Activated T-cell treated with anti-CD3 and anti-CD28 coated beads for 1 hour (primary cell): ENCODE measurements at places on chromosomes 16 and 17.

DNA sequence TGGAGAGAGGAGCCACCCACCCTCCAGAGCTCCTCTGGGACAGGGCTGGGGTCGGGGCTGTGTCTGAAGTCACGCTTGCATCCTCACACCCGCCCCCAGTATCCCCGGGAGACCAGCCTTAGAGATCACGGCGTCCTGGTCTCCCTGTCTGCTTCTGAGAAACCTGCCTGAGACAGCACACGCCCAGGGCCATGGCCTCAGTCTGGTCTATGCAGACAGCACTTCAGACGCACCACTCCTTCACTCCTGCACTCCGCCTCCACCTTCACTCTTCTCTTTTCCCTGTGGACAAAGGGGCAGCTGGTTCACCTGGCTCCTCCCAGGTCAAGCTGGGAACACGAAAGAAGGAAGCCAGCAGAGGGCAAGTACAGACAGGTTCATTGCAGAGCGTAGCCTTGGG is 248.0 kb upstream of the GSE1 start:
- DNase-seq, result no peak

DNA sequence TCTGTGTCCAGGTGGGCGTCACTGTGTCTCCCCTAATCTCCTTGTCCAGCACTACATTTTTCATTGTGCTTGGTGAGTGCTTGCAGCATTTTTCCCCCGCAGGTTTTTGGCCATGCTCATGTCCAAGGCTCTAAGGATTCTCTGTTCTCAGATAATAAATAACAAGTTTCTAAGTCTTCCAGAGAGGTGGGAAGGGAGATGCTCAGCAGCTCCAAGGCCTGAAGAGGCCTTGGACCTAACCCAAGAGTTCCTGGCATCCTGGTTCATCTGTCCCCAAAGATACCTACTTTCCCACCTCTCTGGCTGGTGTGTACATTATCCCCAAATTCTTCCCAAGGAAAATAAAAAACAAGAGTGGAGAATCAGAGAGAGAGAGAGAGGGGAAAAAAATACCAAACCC is 45.3 kb downstream of the MEOX1 start:
- no peak for DNase-seq

GRCh38 chr17:49677134-49677932 is 564 bp downstream of the SPOP start:
- peak; percentile 98 for DNase-seq

- DNase-seq, result no peak
Measured at GRCh38 chr17:79991924-79992648, 43.6 kb downstream of the TBC1D16 start.

DNA sequence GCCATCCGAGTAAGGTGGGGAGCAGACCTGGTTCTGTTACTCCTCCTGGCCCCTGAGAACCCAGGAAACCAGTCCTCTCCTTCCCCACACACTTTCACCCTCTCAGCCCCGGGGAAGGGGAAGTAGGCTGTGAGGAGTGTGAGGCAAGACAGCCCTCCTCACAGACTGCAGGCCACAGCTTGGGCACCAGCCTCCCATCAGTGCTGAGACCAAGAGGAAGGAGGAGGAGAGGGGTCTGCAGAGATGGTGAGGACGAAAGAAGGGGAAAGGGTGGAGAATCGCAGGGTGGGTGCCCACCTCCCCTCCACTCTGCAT is 7.0 kb downstream of the G6PC3 start:
- DNase-seq, result no peak

- no peak for DNase-seq
Measured at GRCh38 chr16:85321509-85322271, 209.4 kb upstream of the CIBAR2 start.

DNA sequence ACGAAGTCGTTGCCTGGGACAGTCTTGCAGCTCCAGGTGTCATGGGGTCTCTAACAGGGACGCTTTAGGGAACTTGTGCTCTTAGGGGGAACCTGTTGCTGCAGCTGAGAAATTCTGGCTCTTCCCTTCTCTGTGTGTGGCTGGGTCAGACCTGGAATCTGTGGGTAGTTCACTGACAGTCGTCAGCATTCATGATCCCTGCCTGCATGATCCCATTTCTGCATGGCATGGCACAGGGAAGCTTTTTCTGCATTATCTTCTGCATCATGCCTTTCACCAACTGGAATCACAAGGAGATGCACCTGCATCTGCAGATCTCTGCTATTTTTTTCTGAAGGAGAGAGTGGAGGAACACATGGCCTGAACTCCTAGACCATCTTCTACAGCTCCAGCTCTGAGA is 85.6 kb downstream of the SOX9 start:
- no peak for DNase-seq

DNA sequence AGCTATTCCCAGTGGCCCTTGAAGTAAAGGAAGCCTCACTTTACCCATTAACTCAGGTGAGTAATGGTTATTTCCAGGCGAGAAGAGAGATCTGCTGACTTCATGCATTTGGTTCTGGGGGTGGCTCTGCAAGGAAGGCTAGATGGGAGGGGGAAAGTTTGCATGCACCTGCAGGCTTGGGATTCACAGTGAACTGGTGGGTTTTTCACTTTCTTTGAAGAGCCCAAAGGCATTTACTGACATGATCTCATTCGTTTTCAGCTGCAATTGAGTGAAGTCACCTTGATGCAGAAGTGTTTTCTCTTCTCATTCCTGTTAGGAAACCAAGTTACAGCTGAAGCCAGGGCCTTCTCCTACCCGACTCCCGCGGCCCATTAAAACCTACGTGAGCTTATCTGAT is 131.0 kb upstream of the N4BP1 start:
- DNase-seq, result no peak

DNA sequence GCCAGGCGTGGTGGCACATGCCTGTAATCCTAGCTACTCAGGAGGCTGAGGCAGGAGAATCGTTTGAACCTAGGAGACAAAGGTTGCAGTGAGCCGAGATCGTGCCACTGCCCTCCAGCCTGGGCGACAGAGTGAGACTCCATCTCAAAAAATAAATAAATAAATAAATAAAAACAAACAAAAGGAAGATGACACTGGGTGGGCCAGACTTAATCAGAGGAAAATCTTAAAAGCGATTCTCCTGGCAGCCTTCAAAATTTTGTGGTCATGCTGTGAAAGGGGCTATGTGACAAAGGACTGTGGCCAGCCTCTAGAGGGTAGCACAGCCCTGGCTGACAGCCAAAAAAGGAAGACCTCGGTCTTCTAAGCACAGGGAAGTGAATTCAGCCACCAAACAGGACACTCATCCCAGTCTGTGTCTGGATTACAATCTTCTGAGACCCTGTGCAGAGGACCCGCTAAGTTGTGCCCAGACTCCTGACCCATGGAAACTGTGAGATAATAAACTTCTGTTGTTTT is 391.1 kb downstream of the CNTNAP4 start:
- DNase-seq, result no peak

DNA sequence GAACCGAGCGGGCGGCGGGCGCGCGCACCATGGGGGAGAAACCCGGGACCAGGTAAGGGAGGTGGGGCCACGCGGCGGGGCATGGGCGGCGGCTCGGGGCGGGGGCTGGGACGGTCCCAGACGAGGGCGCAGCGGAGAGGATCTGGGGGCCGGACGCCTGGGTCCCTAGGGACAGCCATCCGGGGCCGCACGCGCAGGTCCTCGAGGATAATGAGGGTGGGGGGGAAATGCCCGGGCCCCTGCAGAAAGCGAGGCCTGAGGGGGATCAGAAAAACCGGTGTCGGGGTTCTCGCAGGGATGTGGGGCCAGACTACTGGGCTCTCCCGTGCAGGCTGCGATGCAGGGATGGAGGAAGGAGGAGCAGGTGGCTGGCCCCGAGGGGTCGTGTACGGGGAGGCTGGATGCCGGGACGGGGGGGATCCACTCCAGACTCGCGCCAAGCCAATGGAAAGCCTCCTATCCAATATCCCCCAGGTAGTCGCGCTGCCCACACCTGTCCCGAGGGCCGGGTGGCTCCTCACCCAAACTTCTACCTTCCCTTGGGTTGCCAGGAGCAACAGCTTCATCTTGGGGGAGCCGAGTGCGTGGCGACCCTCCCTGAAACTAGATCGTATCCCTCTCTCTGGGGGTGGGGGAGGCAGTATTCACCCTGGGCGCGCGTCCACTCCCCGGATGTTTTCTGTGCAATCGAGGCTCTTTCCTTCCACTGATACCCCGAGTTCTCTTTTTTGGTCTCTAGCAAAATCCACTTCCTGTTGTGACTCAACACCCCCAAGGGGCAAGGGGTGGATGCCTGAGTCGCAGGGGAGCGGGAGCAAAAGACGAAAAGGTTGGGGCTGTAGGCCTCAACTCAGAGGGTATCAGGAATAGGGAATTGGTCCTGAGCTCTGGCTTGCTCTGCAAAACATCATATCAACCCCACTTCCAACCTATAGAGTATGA is 532 bp downstream of the ARRB2 start:
- peak; percentile 37 for DNase-seq

- DNase-seq, result no peak
Measured at GRCh38 chr17:3782751-3783150, 18.2 kb downstream of the ITGAE start.

DNA sequence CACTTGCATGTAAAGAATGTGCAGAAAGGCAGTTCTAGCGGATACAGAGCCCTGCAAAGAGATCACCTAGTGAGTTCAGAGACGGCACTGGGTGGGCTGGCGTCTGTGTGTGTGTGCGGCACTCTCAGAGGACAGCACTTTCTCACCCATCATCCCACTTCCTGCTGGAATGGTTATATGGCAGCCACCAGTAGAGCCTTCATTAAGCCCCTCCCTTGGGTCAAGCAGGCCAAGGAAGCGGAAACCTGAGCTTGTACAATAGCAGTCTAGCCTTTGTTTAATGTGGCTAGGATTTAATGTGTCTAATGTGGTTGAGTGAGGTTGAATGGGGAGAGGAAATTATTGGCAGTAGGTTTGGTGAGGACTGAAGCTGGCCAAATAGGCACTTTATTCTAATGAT is 88.3 kb upstream of the ELAC2 start:
- DNase-seq, result no peak

GRCh38 chr16:67606632-67607031 is 38.3 kb upstream of the CARMIL2 start:
- no peak for DNase-seq

- no peak for DNase-seq
Measured at GRCh38 chr17:67281053-67281452, 36.1 kb upstream of the HELZ start.

- no peak for DNase-seq
Measured at GRCh38 chr17:67679721-67680120, 38.0 kb upstream of the NOL11 start.

DNA sequence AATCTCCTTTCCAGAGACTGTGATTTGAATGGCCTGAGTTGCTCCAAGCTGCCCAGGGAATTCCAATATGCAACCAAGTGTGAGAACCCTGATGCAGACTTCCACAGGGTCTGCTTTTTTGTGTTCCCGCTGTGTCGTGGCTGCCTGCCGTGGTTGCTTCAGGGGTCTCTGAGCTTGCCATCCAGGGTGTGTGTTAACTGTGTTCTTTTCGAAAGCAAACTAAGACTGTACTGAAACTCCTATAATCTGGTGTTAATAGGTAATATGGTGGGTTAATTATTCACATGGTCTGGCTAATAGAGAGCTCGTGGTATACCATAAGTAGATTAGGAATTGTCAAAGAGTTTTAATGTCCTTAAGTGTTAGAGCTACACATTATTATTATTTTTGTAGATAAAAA is 20.7 kb downstream of the UBN1 start:
- DNase-seq, result no peak

DNA sequence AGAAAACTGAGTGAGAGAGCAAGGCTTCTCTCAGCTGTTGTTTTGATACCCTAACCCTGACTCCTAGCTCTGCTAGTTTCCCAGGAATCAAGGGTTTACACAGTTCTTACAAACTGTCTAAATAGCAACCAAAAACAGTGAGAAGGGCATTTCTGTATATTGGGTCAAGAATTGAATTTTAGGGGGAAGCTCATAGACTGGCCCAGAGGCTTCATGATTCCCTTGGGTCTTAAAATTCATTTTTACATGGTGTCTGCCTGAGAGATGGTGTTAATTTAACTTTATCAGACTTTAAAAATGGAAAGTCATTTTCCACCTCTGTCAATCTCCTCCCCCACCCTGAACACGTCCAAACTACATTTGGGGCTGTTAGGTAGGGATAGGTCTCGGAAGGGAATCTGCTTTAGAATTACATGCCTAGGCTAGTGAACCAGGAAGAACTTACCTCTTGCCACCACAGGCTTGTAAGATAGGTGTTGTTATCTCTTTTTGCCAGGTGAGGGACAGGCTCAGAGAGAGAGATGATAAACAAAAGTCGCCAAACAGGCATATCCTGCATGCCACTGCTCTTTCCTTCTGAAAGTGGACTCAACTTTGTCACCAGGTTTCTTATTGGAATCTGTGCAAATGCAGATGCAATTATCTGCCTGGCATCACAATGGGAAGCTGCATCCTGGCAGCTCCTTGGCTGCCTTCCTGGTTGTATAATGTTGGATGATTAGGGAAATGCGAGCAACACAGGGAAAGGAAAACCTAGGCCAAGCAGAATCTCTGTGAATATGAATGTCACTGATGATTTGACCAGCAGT is 3.1 kb downstream of the PHAF1 start:
- no peak for DNase-seq

DNA sequence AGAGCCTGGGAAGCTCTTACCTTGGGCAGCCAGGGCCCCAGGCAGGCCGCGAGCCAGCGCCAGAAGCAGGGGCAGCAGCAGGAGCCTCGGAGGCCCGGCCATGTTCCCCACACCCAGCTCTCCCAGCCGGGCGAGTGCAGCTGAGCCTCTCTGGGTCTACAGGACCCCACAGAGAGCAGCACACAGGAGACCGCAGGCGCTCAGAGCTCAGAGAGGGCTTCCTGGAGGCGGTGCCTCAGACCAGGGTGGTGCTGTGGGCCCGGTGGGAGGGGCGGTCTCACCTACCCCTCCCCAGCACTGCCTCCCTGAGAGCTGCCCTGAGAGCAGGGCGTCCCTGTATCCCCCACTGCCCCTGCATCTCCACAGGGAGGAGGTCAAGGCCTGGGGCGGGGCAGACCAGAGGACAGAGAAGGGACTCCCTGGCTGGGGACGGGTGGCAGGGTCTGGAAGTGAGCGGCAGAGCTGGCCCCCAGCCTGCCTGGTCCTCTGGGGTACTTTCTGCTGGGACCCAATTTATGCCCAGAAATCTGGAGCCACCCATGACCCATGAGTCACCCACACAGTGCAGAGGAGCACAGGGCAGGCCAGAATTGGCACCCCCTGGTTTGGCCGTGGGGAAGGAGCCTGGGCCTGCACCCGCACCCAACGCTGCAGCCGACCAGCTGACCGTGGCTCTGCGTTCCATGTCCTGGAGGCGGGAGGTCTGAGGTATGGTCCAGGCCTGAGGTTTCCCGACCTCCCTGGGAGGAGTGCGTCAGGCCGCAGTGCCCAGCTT is at the start of gene CD7:
TSS of gene CD7 (minus strand) at position 215 of the 775 bp plus-strand sequence. CDS start at position 102, 113 bp downstream.
- DNase-seq, result peak; percentile 61

- DNase-seq, result no peak
Measured at GRCh38 chr16:80288616-80289015, 252.2 kb upstream of the DYNLRB2 start.

- DNase-seq, result no peak
Measured at GRCh38 chr17:3879186-3879585, 13.7 kb downstream of the CAMKK1 start.
